Activated T-helper 1 cell treated with anti-CD3 and anti-CD28 coated beads, Interleukin-12 subunit alpha, Interleukin-12 subunit beta, Interleukin-2, Interleukin-4 antibody, amounts not matched to agents 30 ng/mL and 10 ng/mL and 1 ng/mL, durations not matched to agents 14 hours and 24 hours and 36 hours (primary cell): ENCODE measurements at places on chromosomes 6 and 20.

GRCh38 chr20:63958471-63958870, 2.3 kb upstream of the UCKL1 start:
- no peak for DNase-seq

DNA sequence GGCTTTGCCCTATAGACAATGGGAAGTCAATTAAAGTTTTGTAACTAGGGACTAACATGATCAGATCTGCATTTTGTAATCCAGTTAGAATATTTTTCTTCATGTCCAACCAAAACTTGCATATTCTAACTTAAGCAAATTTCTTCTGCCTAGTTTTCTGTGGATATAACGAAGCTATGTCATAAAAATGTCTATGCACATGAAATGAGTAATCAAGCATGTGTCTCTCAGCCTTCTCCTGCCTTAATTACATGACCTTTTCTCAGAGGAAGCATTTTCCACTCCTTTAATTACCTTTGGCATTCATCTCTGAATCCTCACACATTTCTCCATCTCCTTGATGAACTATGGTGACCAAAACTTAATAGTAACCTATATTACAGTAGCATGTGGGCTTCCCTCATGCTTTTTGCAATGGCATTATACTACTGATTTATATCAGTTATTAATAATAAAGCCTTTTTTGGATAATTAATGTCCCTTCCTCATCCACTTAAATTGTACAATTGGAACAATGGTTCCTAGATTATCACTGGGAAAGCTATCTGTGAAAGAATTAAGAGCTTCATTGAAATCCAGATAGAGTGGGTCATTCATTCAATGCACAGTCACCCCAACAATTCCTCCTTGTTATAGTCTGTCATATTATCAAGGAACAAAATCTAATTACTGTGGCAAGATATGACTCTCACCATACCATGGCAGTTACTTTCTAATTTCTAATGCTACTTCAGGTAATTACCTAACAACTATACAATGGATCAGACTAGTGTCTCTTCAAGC, 19.1 kb upstream of the FBXO9 start:
- no peak for DNase-seq

DNA sequence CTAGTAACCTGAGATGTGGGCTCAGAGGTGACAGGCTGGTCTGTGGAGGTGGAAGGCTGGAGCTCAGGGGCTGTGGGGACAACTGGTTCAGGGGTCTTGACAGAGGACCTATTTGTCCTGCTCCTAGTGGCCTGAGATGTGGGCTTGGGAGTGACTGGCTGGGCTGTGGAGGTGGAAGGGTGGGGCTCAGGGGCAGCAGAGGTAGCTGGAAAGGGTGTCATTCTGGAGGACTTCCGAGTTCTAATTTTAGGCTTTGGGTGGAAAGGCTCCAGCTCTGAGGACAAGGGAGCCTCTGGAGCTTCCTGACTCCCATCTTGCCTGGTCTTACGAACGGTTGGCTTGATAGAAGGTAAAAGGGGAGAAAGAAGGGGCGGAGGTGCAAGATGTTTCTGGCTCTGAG, 11.5 kb downstream of the MDC1 start:
- DNase-seq = no peak

GRCh38 chr20:24911461-24911860, 37.6 kb upstream of the CST7 start:
- no peak for DNase-seq

GRCh38 chr20:41428285-41428684, 61.7 kb upstream of the EMILIN3 start:
- DNase-seq = peak; percentile 32

- no peak for DNase-seq
These were observed 77.6 kb upstream of the MOCS1 start for GRCh38 chr6:40011844-40012243.

- no peak for DNase-seq
These were observed 33.6 kb downstream of the TFAP2A start for GRCh38 chr6:10381133-10381829.
